ENCODE measurements at places on chromosomes 4 and X.

GRCh38 chr4:821181-821591 lies 4.7 kb downstream of the CPLX1 start:
- no peak for DNase-seq

GRCh38 chr4:120948382-120948781 lies 25.9 kb upstream of the PRDM5 start:
- no peak for DNase-seq

- peak; percentile 52 for DNase-seq
These were observed 23.9 kb upstream of the TMSB4X start for GRCh38 chrX:12950851-12951594.

DNA sequence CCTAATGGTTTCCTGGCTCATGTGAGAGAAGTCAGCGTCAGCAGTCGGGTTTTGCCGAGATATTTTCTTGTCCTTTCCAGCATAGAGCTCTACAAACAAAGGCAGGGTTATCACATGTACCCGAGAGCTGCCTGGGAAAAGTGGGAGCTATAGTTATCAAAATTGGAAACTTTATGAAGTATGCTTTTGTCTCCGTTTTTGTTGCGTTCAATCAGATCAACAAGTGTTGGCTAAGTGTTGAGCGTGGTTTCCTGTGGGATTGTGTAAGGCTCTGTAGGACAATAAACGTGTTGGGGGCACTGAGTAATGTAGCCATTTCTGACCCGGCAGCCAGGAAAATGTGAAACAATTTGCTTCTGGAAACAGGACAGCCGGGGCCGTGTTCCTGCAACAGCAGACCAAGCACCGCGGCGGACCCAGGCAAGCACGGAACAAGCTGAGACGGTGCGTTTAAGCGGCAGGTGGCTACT lies at the start of gene BMX:
Gene BMX (plus strand): TSS at position 311 of the 470 bp plus-strand sequence. CDS start 7,547 bp downstream, outside the sequence.
- DNase-seq = no peak

GRCh38 chr4:47675806-47676205 lies 162.1 kb downstream of the CORIN start:
- no peak for DNase-seq

DNA sequence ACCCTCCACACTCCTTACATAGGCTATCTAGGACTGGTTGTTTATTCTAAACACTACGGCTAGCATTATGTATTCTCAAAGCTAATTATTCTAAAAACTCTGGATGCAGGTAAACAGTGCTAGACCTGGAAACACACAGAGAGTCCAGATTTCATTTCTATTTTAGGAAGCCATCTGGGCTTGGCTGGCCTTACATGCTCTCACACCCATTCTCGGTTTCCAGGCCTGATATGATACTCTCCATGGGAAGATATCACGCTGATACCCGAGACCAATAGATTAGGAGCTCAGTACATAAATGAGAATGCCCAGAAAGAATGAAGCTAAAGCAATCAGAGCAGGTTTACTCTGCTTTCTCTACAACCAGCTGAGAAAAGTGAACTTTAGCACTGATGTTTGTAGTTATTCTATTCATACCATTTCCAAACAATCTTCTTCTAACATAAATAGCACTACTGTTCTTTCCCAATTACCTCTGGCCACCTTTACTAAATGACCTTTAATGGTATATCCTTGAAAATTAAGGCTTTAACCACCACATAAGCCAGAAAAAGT lies 973.3 kb downstream of the PCDH18 start:
- DNase-seq = no peak

GRCh38 chrX:13763489-13763888 lies 28.9 kb downstream of the OFD1 start:
- DNase-seq = no peak

DNA sequence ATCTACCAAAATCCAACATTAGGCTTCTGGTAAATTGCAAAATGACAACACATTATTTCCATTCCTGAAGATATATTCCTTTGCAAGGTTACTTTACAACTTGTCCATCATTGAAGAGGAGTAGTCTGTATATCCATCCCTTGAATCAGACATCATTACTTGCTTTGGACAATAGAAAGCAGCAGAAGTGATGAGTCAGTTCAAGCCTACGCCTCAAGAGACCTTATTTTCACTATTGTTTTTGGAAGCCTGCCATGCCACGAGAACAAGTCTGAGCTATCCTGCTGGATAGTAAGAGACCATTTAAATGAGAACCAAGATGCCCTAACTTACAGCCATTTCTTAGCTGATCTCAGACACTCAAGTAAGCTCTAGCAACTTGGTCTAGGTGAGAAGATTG lies 246.0 kb upstream of the HHIP start:
- no peak for DNase-seq

- DNase-seq = no peak
These were observed 15.8 kb upstream of the UBE2K start for GRCh38 chr4:39682138-39682537.

GRCh38 chr4:100098681-100099080 lies 91.6 kb downstream of the DDIT4L start:
- DNase-seq = no peak

DNA sequence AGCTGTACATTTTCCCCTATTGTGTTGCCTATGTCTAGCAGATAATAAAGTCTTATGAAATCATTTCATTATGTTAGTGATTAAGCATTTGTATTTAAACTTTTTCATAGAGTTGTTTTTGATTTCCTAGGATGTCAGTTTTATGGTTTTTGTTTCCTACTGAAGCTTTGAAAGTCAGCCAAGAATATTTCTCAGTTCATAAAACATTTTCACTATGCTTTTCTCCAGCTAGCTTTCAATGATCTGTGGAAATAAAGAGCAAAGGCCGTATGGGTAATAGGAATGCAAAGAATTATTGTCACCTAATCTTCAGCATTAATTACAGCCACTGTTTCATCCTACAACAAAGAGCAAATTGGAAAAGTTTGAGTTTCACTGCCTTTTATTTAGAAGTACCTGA lies 145.7 kb upstream of the NUDT6 start:
- no peak for DNase-seq

- no peak for DNase-seq
These were observed 34.6 kb downstream of the PRPS2 start for GRCh38 chrX:12825801-12826200.

- no peak for DNase-seq
These were observed 582.8 kb upstream of the CPEB2 start for GRCh38 chr4:14419516-14419915.

DNA sequence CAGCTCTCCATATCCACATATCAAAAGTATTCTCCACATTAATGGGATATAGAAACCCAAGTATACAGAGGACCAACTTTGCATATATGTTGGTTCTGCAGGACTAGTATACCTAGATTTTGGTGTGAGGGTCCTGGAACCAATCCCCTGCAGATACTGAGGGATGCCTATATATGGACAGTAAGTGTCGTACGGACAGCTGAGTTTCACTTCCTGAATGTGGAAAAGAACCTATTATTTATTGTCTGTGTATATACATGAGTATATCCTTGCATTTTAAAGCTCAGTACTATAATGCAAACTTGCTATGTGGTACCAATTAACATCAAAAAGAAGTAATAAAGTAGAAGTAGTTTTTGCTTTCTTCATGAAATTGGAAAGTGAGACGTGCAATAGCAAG lies 101.9 kb downstream of the FBXW7 start:
- no peak for DNase-seq

DNA sequence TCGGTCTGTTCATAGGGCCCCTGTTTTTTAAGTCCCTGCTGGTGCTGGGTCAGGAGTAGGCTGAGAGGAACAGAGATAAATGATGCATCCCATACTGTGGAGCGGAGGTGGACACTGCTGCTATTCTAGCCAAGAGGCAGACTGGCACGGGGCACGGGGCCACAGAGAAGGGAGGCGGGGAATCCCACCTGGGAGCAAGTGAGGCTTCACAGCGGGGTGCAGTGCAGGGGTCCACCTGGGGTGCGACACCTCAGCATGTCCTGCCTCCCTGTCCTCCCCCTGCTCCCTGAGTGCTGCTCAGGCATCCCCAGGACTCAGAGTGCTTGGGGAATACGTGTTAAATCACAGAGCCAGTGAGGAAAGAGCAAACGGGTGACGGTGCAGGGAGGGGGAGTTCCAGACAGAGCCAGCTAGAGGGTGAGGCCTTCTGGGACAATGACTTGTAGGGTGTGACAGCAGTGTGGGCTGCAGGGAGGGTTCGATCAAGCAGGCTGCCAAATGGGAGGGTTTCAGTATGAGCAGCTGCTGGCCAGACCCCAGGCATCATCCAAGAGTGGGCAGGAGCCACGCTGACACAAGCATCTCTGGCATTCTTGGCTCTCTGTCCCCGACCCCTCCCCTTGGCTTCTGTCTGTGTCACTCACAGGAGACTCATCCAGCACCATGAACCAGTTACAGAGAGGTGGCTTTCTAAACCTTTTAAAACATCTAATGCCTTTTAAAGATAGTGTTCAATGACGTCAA lies 13.7 kb upstream of the HTRA3 start:
- DNase-seq = no peak

- DNase-seq = no peak
These were observed 995 bp downstream of the SMARCA5 start for GRCh38 chr4:143514497-143514896.

DNA sequence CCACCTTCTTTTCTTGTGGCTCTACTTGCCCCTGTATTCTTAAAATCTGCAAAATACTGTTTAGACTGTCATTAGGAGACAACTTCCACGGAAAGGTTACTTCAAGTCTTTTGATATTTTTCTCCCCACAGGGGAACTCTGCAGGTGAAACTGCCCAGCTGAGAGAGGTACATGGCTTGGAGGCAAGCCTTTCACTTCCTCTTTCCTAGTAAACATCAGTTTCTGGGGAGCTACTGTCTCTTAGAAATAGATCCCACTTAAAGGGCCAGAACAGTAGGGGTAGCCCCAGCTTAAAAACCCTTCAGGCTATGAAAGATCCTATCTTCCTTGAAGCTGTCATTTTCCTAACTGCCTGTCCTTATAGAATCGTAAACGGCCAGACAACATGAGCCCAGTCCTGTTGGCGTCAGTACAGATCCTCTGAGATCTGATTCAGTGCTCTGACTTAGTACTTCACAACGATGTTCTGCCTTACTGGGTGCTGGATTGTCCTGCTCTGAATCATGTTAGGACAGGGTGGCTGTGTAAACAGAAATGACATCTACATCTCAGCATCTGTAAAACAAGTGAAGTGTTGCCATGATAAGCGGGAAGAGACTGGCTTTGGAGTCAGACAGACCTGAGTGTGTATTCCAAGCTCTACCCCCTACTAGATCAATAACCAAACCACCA lies 102.1 kb downstream of the ITIH6 start:
- no peak for DNase-seq

- no peak for DNase-seq
These were observed 88.2 kb downstream of the SOWAHB start for GRCh38 chr4:76809594-76810305.

GRCh38 chr4:107718351-107718965 lies 1.6 kb downstream of the PAPSS1 start:
- DNase-seq = no peak

DNA sequence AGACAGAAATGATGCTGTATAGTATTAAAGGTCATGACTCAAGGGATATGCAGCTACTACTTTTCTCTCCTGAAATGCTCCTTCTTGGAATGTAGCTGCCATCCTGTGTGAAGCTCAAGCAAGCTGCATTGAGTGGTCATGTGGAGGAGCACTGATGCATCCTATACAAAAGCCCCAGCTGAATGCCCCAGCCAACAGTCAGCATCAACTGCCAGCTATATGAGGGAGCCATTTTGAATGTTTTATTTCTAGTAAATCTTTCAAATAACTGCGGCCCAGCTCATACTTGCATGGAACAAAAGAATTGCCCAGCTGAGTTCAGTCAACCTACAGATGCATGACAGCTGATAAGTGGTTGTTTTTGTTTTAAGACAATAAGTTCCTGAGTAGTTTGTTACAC lies 165.0 kb upstream of the GEMIN8 start:
- DNase-seq = no peak

DNA sequence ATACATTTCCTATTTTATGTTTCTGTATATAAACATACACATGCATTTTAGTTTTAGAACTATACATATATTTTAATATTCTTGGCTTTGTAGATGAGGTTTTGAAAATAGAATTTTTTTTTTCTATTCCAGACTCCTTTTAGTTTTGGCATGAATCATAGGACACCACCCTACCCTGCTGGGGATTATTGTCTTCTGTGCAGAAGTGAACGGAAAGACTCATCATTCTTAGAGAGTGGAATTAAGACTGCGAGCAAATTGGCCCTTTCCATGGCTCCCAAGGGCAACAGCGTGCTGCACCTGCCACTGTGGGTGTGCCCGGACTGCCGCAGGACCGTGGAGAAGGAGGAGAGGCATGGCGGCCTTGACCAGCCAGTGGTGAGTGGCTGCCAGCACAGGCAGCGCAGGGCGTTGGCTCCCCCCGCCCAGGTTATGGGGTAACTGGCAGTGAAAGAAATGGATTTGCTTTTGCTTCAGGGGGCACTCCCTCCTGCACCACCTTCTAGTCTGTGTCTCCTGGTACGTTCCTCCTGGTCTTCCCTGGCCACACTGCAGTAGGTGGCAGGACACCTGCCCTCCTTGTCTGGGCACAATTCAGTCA lies 59.6 kb downstream of the FAM193A start:
- DNase-seq = no peak

- DNase-seq = no peak
These were observed 124.7 kb downstream of the CBR4 start for GRCh38 chr4:168885400-168885799.

DNA sequence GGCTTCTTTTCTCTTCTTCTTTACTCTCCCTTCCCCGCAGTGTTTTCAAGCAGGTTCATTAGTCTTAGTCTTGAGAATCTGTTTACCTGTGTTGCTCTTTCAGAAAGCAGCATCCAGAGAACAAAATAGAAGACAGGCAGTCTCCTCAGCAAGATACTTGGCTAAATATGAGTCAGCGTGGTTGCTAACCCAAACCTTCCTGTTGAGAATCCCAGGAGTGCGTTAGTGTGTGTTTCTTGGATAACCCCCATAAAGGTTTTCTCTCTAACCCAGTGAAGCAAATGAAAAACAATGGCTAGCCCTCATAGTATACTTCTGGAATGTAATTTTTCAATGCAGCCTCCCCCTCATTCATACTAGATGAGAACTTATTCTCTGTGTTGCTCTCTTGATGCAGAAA lies 41.1 kb downstream of the BMPR1B start:
- DNase-seq = no peak

- DNase-seq = no peak
These were observed 3.2 kb downstream of the CENPC start for GRCh38 chr4:67542076-67542475.

DNA sequence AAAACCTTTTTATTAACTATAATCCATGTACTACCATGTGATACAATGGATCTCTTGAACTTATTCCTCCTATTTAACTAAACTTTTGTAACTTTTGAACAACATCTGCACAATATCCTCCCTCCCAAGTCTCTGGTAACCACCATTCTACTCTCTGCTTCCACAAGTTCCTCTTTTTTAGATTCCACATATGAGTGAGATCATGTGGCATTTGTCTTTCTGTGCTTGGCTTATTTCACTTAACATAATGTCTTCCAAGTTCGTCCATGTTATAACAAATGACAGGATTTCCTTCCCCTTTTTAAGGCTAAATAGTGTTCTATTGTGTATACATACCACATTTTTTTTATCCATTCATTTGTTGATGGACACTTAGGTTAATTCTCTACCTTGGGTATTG lies 28.1 kb downstream of the DCAF8L1 start:
- DNase-seq = no peak
